Activated gamma-delta T cell treated with anti-CD3 and anti-CD28 coated beads, Interleukin-2, amount 50 U/mL, for 16 hours (primary cell): ENCODE measurements at places on chromosomes 2 and 18.

- no peak for DNase-seq
Measured at GRCh38 chr2:75162259-75162658, 37.1 kb downstream of the TACR1 start.

- DNase-seq: no peak
Measured at GRCh38 chr2:161134547-161135518, 25.4 kb upstream of the TANK start.

DNA sequence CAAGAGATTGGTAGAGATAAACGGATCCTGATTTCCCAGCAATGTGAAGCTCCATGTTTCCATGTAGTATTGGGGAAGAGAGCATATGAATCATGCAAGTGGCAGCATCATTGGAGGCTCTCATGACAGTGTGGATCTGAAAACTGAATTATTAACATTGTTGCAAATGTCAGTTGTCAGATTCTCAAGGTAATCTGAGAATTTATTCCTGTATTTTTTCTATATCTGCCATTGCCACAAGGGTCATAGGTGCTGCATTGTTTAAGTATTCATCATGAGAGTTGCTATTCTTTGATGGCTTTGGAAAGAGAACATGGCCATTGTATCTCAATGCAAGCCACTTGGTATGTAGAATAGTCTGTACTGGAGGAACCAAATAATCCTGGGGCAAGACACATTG lies 1217.0 kb upstream of the ZEB2 start:
- no peak for DNase-seq

DNA sequence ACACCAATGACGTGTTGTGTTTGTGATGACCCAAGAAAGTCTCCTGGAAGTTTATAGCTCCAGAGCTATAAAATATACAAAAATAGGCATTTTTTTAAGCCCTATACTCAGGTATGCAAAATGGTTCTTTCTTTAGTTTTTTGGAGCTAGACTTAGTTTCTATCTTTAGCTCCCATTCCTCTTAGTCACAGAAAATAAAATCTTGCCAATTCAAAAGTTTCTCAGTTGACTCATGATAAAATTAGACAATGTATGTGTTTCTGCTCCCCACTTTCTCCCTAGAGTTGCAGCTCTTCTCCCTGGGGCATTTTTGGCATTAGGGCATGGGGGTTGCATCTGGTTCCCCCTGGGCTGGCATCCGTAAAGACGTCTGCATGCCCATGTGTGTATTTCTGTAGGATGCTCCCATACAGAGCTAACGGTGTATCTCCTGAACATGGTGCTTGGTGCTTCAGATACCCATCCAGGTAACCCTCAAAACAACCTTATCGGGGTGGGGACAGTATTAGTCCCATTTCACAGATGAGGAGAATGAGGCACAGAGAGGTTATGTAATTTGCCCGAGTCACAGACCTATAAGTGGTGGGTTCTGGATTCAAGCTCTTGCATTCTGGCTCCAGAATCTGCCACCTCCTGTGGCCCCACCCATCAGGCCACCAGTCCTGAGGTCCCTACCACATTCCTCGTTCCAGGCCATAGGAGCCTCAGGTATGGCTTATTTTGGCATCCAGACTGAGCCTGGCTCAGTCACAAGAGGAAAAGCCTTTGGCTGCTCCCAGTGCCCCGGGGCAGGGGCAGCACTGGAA lies 43.1 kb upstream of the ASAP2 start:
- DNase-seq: no peak
